Hematopoietic multipotent progenitor cell treated with erythropoietin and hydrocortisone succinate and interleukin-3 and kit ligand, for 17 days (in vitro differentiated cells): ENCODE measurements at places on chromosomes 4 and X.

DNA sequence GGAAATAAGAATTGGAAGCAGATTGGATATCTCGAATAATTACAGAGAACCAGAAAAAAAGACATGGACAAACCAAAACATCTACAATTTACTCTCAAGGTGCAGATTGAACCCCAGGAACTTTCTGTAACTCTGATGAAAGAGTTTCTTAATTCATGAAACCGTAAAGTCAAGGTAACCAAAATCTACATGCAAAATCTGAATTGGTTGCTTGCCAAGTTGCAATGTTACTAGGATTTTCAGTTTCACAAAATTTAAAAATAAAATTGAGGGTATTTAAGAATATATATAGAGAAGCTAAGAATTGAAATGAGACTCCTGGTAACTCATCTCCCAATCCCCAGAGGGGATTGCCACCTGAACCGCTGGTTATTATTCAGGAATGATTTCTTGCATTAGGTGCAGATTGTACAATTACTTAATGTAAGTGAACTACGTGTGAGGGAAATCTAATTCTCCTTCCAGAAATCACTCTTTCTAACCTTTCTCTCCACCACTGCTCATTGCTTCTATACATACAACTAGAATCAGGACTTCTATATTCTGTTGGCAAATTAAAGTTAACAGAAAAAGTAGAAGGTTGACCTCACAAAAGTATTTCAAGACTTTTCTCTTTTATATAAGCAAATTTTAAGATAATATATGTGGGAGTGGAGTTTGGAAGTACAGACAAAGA lies 221.5 kb upstream of the NDST4 start:
- no peak for DNase-seq

DNA sequence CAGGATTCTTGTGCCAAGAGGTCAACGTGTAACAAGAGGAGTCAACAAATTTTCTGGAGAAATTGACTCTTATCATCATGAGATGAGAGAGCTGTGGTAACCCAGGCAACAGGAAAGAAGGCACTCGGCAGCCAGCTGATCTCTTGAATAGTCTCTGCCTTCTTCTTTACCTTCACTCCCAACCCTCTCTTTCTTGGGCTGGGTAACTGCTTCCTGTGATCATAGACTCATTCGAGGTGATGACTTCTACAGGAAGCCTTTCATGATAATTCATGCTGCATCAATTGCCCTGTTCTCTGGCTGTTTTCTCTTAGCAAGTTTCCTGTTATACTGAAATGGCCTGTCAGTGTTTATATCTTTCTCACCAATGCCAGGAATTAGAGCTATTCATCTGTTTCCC lies 70.8 kb upstream of the FSTL5 start:
- DNase-seq: no peak

GRCh38 chrX:30488092-30488491 lies 89.5 kb downstream of the TASL start:
- no peak for DNase-seq

GRCh38 chr4:13917015-13917414 lies 289.5 kb upstream of the BOD1L1 start:
- DNase-seq: no peak

- no peak for DNase-seq
Measured at GRCh38 chrX:93594780-93595179, 78.6 kb downstream of the NAP1L3 start.

GRCh38 chr4:168109527-168109926 lies 17.2 kb downstream of the ANXA10 start:
- no peak for DNase-seq
